Psoas muscle (tissue), 8 donors: ENCODE measurements at places on chromosomes 6 and 20. TPM values are rescaled to one million over a fixed set of nuclear protein-coding genes. Genes with fewer than 3 reads are reported as not detected.

MEP1A gene
- not detected for total RNA-seq

SERPINB6 gene
- total RNA-seq = 205 TPM

C20orf96 gene
- total RNA-seq = 1.0 TPM

SIRPA gene
- 30.1 TPM for total RNA-seq

OGFRL1 gene
- 7.7 TPM for total RNA-seq

GNAS-AS1 gene
- not detected for total RNA-seq

PRL gene
- total RNA-seq = not detected

GRCh38 chr20:46757754-46758678, 48.6 kb downstream of the SLC2A10 start:
- DNase-seq = peak; percentile 35

DNA sequence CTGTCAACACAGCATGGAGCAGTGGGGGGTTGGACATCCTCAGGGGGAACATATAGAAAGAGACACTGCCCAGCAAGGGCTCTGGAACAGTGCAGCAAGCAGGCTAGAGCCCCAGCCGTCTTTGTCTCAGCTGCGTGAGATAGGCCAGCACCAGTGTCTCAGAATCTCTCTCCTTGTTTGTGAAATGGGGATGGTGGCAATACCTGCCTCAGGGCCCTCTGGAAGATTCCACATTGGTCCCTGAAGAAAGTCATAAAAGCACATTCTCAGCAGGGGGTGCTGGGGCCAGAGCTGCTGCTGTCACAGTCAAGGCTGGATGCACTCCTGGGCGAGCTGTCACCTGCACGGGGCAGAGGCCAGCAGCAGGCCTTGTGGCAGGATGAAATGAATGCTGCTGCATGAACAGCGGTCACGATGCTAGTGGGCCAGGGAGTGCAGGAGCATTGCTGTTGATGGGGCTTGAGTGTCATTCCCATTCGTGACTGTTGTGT, 121.7 kb downstream of the SYCP2 start:
- DNase-seq = no peak

DNA sequence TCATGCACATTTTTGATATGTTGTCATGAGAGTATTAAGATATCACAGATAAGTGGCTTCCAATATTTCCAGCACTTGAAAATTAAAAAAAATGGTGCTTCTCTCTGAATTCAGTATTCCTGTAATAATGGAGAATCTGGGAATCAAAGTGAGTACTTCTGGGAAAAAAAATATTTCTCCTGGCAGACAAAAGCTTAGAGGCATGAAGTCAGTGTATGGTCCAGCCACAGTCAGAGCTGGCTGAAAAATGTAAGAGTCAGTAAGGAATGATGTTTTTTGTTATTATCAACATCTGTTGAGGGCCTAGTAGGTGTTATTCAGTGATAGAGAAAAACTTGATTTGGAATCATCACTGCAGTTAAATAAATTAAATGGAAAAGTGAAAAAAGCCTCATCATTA, 3.2 kb upstream of the RFPL4B start:
- no peak for DNase-seq

DNA sequence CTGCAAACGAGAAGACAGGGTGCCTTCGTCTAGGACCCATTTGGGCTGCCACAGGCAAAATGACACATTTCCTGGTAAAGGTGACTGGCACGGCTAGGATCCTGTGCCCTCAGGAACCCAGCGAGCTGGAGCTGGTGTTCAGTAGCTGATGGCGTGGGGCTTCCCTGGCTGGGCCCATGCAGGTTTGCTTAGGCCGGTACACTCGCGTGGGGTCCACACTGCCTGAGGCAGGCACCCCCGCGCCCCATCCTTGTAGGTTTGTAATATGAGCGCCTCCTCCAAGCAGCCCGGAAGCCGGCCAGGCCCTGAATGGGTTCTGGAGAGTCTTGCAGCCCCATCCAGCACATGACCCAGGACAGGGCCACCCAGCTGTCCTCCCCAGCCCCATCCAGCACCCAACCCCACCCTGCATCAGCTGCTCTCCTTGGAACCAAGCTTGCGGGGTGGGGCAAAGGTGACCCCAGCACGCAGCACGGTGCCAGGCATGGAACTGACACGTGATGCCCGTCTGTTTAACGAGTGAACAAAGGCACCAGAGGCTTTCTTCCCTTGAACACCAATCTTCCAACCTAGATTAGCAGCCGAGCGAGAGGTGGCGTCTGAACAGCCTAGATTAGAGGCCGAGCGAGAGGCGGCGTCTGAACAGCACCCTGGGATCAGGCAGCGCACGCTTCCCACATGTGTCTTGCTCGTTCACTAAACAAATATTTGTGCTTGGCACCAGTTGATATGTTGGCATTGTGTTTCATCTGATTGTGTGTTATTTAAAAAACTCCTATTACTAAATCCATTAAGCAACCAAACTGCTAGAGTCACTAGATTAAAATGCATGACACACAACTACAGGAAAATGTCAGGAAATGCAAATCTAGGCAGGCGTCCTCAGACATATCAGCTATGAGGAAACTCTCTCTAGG, 112.1 kb downstream of the DLL1 start:
- DNase-seq = peak; percentile 49

- no peak for DNase-seq
These were observed 333.9 kb upstream of the SOX4 start for GRCh38 chr6:21259660-21260059.

DNA sequence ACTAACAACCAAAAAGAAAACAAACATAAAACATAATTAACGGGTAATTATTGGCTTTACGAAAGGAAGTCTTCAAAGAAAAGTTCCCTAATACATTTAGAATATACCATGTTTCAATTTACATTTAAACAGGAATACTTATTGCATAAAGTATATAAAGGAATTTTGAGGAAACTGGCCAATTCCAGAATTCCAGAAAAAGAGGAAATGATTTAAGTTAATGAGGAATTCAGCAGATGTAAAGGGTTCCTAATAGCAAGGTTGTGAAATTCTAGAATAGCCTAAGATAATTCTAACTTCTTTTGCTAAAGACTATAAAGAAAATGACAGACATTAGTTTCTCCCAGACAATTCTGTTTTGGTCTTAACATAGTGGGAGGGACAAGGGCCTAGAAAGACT, 35.0 kb downstream of the DTNBP1 start:
- no peak for DNase-seq

- no peak for DNase-seq
These were observed 152.1 kb downstream of the LY86 start for GRCh38 chr6:6740595-6740994.

DNA sequence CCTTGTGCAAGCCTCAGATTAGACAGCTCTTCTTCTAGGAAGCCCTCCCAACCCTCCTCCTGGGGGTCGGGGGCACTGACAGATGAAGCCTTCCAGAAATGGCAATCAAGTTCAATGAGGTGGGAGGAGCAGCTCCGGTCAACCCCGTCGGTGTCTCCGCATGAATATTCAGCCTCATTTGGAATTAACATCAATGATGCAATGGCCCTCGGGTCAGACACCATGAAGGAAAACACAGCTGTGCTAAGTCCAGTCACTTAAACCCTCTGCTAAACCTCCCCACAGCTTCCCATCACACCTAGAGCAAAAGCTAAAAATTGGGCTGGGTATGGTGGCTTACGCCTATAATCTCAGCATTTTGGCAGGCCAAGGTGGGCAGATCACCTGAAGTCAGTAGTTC, 36.5 kb downstream of the ZNF217 start:
- DNase-seq = no peak

GRCh38 chr6:150813319-150813992, 52.0 kb upstream of the MTHFD1L start:
- DNase-seq = no peak

DNA sequence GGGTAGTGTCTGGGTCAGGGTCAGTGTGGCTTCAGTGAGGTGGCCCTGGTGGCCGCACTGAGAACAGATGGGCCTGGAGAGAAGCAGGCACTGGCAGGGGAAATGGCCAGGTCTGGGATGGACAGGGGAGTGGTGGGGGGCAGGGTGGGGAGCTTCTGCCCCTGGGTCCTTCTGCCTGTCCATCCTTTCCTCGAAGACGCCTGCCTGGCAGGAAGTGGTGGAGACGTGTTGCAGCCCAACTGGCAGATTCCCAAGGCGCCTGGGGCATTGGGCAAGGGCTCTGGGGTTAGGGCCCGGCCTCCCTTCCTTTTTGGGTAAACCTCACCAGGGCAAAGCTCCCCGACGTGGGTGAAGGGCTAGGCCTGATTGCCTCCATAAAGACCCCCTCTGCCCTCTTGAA, 10.4 kb downstream of the SRC start:
- peak; percentile 79 for DNase-seq

- DNase-seq = peak; percentile 8
These were observed 56.7 kb upstream of the APCDD1L start for GRCh38 chr20:58571693-58572427.

GRCh38 chr20:35215066-35215956, 11.2 kb upstream of the MMP24 start:
- no peak for DNase-seq

- no peak for DNase-seq
These were observed 126.9 kb downstream of the KCNQ5 start for GRCh38 chr6:72748759-72749158.

DNA sequence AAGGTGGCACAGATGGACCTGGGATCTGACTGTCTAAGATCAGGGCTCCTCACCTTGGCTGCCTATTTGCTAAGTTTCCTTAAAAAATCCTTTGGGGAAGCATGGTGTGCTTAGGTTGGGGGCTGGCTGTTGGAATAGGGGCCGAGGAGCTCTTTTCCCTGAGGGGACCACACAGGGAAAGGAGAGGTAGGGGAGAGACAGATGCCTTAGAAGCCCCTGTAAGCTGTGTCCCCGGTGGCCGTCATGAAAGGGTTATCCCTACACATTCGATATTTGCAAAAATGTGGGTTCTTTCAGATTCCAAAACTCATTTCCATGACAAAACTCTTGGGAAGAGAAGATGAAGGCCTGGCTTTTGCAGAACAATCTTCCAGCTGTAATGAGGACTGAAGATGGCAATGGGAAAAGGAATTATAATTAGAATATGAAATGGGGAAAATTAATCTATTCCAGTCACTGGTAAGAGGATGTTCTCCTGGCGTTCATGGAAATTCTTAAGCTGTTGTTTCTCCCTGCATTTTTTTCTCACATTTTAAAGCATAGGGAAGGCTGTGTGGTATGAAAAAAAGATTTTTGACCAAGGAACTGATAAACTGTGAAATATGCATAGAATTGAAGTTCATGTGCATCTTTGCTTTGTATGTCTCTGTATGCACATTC, 53.8 kb downstream of the TOX2 start:
- DNase-seq = no peak

DNA sequence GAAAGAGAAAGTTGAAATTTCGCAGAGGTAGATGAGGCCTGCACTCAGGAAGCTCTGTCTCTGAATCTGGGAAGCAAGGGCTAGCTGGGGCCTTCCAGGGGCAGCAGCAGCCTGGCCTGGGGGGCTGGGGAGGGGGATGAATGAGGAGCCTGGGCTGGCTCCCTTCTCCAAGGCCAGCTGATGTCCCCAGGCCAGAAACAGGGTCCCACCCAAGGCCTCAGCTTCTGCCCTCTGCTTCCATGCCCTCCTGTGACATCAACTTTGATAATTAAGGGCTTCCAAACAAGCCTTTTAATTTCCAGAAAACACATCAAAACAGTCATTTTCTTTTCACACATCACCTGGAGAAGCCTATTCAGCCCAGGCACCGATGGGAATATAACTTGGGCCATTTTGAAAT, 15.4 kb downstream of the TFAP2A start:
- DNase-seq = no peak

DNA sequence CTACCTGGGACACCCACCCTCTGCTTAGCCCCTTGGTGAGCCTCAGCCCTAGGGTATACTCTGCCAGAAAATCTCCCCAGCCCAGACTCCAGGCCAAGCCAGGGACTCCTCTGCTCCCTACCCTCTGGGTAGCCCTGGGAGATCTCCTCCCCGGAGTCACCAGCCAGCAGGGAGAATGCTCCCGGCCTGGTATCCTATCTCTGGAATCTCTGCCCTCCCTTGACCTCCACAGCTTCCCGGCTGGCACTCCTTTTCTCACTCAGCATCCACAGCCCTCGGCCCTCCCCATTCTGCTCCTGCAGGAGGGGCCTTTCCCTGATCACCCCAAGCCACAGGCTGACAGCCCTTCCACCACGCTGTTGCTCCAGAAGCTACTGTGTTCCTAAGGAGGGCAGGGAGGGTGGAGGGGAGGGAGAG, 22.6 kb downstream of the NOL4L start:
- no peak for DNase-seq

DNA sequence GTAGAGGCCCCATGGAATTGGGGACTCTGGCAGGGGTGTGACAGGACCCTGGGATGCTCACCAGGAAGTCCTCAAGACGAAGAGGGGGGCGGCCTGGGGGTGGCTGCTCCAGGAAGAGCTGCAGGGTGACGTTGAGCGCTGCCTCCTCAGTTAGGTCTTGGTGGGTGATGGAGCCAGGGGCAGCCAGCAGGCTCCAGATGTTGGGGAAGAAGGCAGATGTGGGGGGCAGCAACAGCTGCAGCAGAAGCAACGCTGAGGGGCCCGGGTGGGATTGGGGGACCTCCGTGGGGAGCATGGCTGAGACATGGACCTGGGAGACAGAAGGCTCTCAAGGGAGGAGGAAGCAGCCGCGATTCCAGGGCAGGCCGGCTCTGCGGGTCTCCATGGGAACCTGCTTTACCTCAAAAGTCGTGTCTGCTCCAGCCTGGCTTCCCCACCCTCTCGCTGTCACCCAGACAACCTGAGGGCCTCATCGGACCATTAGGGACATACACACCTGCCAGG, 591 bp downstream of the VWA7 start:
- no peak for DNase-seq

DNA sequence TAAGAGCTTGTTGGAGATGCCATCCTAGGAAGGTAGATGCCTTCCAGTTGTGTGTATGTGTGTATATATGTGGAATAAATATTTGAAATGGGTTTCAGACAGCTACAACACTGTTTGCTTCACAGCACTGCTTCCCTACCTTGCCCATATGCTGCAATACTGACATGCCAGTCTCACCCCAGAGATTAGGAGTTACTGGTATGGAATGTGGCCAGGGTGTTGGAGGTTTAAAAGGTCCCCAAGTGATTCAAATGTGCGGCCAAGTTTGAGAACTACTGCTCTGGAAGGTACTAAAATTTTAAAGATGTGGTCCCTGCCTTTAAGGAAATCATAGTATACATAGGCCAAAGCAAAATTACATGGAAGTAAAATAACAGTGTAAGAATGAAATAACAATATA, 39.5 kb downstream of the BCKDHB start:
- no peak for DNase-seq
